ENCODE measurements at places on chromosomes 1 and 21.

DNA sequence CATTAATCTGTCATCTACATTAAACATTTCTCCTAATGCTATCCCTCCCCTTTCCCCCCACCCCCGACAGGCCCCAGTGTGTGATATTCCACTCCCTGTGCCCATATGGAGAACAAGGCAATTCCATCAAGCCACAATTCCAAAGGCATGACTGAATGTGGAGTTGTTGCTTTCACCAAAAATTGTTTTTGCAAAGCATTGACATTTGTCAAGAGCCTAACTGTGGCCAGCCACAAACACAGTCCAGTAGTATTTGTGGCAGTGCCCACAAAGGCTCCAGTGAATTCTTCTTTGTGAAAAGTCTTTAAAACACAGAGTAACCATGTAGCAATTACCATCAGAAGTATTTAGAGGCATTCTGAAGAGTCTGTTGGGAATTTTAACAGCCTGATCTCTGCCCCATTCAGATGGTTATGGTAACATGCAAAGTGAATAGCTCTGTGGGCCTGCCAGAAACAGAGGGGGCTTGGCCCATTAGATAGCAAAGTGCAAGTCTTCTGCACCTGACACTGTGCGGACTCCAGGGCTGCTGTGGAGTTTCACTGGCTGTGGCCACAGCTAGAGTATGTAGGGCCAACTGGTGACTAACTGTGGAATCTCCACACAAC lies 11.6 kb upstream of the LRRC53 start:
- no peak for ATAC-seq

DNA sequence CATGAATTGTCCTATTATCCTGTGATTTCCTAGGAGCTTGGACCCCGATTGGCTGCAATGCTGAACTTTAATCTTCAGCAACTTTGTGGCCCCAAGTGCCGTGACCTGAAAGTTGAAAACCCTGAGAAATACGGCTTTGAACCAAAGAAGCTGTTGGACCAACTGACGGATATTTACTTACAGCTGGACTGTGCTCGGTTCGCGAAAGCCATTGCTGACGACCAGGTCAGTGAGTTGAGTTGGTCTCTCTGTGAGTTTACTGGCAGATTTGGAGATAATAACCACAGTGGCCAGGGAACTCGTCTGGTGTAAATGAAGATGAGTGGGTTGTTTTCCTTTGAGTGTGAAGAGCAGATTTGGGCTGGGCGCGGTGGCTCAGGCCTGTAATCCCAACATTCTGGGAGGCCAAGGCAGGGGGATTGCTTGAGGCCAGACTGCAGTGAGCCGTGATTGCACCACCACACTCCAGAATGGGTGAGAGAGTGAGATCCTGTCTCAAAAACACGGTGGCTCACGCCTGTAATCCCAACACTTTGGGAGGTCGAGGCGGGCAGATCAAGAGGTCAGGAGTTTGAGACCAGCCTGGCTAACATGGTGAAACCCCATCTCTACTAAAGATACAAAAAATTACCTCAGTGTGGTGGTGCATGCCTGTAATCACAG lies 39.1 kb upstream of the KIF1B start:
- no peak for ATAC-seq

- no peak for ATAC-seq
Measured at GRCh38 chr1:172770071-172770470, 111.2 kb downstream of the FASLG start.

- ATAC-seq, result no peak
Measured at GRCh38 chr1:40676501-40676900, 11.0 kb upstream of the RIMS3 start.

GRCh38 chr1:197619008-197619640 lies 156.2 kb downstream of the DENND1B start:
- no peak for ATAC-seq

DNA sequence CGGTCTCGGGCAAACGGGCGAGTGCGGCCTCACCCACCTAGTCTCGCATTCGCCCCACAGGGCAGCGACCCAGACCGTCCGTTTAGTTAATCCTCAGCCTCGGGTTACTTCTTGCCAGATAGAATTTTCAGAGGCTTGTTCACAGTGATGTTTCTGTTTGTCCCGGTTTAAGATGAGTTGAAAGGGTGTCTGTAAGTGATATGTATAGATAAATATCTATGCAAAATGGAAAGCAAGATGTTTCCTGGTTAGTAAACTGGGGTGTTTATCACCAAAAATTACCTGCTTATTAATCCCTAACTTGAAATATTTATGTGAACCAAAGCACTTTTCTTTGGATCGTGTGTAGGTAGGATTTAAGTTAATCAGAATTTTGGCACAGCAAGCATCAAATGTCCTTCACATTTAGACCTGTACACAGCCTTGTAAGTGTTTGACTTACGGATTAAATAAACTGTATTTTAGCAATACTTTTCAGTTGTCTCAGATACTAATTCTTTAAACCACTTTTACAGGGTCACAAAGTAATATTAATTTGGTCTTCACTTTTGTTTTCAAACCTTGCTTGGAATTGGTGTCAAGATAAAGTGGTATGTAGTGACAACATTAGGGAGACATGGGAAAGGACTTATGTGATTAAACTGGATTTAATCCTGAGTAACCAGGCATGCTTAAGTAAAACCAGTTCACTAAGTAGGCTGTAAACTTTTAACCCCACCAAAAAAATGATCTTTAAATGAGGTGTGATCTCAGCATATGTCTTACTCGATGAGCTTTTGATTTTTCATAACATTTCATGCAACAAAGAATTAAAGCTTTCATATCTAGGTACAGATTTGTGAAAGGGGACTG lies 914 bp downstream of the ZNF326 start:
- no peak for ATAC-seq

GRCh38 chr1:109963864-109964263 lies 20.7 kb upstream of the AHCYL1 start:
- no peak for ATAC-seq

GRCh38 chr21:40151611-40152010 lies 284.4 kb downstream of the PCP4 start:
- no peak for ATAC-seq

DNA sequence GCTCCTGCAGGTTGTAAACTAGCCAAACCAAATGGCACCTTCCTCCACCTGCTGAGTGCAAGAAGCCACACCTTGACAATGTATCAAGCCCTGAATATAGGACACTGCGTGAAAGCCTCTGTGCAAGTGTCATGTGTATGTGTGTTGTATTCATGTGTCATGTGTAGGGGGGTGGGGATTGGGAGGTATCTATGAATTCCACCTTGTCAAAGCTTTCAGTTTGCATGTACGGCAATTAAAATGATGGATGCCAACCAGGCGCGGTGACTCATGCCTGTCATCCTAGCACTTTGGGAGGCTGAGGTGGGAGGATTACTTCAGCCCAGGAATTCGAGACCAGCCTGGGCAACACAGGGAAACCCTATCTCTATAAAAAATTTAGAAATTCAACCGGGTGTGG lies 19.8 kb downstream of the CD34 start:
- no peak for ATAC-seq

DNA sequence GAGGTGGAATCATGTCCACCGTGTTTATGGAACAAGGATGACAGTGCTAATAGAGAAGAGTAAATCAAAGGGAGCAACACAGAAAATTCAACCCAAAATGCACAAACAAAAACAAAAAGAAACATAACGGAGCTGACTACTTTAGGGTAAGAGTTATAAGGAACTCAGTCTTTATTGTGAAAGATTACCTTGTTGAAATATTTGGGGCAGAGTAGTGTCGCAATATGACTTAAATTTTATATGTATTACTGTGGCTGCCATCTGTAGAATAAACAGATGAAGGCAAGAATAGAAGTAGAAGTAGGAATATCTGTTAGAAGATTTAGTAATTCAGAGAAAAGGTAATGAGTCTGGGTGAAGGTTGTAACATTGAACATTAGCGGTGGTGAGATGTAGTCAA lies 913.9 kb downstream of the BRINP3 start:
- ATAC-seq, result no peak

DNA sequence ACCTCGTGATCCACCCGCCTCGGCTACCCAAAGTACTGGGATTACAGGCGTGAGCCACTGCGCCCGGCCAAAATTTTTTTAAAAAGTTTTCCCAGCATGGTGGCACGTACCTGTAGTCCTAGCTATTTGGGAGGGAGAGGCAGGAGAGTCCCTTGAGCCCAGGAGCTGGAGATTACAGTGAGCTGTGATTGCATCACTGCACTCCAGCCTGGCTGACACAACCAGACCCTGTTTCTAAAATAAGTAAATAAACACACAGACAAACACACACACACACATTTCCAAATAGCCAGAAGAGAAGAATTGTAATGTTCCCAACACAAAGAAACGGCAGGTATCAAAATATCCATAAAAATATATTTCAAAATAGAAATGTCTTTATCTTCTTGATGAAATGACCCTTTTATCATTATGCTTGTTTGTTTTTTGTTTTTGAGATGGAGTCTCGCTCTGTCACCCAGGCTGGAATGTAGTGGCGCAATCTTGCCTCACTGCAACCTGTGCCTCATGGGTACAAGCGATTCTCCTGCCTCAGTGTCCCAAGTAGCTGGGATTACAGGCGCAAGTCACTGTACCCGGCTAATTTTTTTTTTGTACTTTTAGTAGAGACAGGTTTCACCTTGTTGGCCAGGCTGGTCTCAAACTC lies 9.3 kb downstream of the HES2 start:
- no peak for ATAC-seq

GRCh38 chr1:8217011-8217711 lies 100.8 kb upstream of the SLC45A1 start:
- ATAC-seq, result no peak

DNA sequence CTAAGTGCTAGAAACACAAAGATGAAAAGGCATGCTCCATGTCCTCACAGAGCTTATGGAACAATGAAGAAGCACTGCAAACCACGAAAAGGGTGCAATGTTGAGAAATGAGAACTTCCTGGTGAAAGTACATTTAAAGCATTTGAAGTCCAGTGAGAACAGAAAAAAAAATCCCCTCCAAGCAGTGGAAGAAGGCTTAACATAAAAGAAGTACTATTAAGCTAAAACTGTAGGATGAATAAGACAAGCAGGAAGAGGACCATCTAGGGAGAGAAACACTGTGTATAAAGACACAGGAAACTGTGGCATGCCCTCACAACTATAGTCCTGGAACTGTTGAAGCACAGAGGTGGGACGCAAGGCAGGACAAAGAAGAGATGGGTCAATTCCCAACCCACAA lies 10.0 kb downstream of the TP53BP2 start:
- ATAC-seq, result no peak

DNA sequence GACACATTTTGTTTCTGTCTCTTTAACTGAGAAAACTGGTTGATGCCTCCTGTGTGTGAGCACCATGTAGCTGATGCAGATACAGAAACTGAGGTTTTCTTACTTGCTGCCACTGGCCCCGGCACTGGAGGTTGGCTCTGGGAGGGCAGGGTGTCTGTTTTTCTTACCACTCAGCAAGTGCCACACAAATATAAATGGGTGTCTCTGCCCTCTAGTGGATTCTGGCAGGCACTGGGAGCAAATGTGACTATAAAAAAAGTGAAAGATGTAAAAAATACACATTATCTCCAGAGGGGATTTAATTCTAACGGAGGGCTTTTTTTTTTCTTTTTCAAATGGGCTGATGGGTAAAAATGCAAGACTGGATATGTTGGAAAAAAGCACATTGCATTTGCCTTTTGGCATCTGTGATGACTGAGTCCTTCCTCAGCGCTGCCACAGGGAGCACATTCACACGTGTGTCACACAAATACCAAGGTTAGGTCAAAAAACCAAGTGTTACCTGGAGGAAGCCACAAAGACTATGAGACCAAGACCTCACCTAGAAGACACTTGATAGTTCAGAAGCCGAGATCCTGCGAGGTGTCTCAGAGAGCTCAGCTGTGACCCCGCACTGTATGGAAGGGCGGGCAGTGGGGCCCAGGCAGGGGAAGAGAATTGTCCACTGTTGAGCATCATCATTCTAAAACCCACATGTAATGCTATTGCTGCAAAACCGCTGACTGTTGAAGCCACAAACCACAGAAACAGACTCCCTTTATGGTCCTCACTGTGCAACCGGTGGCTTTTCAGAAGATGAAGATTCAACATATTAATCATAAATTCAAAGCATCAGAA lies 18.9 kb downstream of the PGBD2 start:
- no peak for ATAC-seq

DNA sequence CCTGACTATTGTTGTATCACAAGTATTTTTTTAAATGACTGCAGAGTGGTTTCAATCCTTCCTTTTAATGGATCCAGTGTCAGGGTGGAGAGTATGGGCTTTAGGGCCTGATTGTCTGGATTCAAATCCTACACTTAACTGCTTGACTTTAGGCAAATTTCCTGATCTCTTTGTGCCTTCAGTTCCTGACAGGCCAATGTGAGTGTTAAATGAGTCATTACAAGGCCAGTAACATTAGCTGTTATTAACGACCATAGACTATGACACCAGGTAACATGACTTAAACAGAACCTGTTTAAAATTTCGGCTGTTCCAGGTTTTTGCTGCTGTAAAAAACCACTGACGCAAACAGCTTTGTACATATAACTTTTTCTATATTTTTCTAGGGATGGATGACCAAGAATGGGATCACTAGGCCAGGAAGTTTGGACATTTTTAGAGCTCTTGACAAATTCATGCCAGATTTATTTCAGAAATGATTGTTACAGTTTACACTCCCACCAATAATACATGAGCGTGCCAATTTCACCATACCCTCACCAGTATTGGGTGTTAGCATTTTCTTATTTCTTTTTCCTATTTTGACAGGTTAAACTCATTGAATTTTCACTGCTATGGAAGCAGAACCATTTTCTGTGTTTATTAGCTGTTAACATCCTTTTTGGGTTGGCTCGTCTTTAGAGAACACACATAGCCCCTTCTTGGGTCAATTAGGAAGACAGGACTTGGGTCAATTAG lies 11.3 kb downstream of the ZNF362 start:
- ATAC-seq, result no peak

DNA sequence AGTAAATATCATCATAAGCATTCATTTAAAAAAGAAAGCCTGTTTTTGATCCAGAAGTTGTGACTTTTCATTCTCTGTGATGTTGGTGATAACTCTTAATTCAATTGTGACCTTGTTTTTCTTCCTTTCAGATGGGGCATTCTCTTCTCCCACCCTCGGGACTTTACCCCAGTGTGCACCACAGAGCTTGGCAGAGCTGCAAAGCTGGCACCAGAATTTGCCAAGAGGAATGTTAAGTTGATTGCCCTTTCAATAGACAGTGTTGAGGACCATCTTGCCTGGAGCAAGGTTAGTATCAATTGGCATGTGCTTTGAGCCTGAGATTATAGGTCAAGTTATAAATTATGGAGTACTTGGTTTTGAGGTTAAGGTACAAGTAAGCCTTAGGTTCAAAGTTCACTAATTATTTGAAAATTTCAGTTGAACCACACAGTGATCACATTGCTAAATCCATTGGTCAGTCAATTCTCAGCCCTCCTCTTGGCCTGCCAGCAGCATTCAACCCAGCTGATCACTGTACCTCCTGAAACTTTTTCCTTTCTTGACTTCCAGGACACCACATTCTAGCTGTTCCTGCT lies 4.1 kb downstream of the PRDX6 start:
- no peak for ATAC-seq

GRCh38 chr1:70234733-70235132 lies 13.6 kb downstream of the SRSF11 start:
- no peak for ATAC-seq
